ENCODE measurements at places on chromosomes 11 and 22.
A peak's percentile ranks its signal among the peaks of the same experiment; 100 is the strongest.

GRCh38 chr11:26974069-26974783 is 19.7 kb upstream of the FIBIN start:
- no peak for DNase-seq

DNA sequence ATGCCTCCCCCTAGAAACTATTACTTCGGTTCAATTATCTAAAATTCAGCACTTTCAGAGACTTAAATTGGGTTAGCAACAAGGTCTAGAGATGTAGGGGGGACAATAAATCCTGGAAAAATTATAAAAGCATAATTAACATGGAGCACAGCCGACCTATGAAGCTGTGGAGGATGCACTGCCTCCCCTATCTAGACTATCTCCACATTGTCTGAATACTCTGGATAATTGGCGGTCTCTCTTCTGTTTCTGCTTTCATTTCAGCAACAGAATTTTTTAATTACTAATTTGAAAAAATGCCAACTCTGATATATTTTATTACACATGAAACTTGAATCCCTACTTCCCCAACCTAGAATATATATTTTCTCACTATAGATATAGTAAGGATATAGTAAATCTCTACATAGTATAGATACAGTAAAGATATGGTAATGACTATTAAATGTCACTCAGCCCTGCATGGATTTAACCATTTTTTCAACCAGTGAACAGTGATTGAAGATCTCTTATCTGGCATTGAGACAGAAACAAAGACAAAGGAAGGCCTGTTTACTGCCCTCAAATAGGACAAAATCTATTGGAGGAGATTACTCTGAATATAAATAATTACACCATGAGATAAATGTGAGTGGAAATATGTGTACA is 157.6 kb downstream of the BLID start:
- DNase-seq: no peak

DNA sequence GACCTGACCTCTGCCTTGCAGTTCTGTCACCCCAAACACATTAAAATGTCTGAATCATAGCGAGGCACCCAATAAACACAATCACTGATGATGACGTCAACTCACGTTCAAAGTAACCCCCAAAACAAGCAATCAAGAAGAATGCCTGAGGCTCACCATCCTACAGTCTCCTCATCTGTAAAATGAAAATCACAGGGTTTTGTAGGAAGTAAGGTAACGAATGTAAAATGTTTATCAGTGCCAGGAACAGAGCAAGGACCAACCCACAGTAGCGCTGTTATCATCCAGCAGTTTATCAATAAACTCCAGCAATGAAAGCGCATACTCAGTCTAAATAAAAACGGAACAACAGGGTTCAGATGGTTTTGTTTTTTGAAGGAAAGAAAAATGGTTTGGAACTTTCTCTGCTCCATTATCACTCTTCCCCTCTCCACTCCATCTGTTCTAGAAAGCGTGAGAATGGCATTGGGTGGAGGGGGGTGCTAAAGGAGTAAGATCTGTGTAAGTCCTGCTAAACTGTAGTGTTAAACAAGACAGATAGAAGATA is 110.5 kb downstream of the MICAL3 start:
- DNase-seq: no peak

GRCh38 chr11:113072237-113072858 is 111.1 kb downstream of the NCAM1 start:
- DNase-seq: no peak

DNA sequence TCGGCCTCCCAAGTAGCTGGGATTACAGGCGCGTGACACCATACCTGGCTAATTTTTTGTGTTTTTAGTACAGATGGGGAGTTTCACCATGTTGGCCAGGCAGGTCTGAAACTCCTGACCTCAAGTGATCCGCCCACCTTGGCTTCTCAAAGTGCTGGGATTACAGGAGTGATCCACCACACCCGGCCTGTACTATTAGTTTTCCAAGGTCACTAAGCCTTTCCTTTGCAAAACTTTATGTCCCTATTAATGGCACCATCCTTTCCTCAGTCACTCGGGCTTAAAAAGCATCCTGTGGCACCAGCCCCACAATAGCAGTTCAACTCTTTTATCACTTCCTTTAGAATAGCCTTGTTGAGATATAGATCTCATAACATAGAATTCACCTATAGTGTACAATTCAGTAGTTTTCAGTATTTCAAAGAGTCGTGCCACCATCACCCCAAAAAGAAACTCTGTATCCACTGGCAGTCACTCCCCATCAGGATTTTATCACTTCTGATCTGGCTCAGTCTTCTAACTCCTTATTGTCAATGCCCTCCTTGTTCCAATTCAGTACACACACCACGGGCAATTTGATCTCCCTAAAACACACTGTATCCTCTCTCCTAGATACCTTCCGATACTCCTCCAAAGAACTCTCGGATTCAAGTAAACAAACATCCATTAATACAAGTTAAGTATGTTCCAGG is 921 bp upstream of the BCL2L13 start:
- no peak for DNase-seq

DNA sequence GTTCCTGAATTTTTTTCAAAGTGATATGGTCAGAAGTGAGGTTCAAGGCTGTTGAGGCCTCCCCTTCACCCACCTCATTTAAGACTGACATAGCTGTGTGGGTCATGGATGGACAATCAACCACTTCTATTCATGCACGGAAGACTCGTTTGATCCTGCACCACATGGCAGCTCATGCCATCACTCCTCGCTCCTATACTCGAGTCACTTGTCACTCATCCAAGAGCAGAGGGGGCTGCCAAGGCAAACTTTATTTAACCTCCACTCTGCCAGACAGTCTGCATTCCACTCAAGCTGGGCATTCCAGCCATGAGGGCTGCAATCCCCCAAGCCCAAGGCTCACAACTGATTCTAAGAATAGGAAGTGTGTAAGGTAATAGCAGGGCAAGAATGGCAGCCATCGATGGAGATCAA is 34.1 kb downstream of the SNX19 start:
- DNase-seq: no peak

GRCh38 chr22:41576877-41577276 is 12.8 kb downstream of the PMM1 start:
- no peak for DNase-seq

DNA sequence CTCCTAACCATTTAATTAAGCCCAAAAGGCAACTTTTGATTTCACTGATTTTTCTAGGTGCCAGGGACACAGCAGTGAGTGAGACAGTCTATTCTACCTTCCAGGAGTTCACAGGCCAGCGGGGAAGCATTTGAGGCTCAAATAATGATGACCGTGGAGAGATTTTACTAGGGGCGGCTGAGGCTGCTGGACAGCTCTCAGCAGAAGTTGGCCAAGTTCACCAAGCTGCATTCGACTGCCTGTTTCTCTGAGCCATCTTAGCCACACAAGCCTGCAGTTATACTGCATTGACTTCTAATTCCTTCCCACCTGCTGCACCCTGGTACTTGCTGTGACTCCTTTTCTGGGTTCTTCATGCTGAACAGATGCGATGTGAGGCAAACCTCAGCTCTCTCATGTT is 168.9 kb upstream of the TBCEL start:
- no peak for DNase-seq

DNA sequence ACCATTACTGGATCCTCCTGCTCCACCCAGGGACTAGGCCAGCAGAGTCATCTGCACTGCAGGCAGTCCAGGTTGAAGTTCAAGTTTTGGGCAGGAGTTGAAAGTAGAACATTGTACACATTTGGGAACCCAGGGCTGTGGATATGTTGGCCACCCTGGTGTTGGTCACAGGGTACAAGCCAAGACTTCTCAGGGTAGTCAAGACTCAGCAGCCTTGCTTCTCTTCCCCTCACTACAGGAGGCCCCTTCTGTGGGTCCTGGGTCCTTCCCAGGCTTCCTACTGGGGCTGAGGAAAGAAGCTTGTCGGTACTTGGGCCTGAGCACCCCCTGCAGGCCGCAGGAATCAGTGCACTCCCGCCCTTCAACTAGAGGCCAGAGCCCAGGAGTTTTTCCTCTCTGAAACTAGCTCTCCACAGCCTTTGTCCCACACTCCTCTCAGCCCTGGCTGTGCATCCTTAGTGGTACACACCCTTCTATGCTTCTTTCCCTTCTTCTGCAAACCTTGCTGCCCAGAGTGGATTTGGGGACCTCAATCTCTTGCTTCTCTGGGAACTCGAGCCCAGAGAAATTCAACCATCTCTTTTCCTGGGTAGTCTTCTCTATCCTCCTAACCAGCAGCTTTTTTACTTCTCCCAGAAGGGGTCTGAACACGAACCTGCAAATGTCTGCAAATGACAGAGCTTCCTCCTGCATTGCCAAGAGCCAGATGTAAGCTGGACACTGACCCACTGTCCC is 2.6 kb upstream of the HPX start:
- DNase-seq: peak; percentile 46

DNA sequence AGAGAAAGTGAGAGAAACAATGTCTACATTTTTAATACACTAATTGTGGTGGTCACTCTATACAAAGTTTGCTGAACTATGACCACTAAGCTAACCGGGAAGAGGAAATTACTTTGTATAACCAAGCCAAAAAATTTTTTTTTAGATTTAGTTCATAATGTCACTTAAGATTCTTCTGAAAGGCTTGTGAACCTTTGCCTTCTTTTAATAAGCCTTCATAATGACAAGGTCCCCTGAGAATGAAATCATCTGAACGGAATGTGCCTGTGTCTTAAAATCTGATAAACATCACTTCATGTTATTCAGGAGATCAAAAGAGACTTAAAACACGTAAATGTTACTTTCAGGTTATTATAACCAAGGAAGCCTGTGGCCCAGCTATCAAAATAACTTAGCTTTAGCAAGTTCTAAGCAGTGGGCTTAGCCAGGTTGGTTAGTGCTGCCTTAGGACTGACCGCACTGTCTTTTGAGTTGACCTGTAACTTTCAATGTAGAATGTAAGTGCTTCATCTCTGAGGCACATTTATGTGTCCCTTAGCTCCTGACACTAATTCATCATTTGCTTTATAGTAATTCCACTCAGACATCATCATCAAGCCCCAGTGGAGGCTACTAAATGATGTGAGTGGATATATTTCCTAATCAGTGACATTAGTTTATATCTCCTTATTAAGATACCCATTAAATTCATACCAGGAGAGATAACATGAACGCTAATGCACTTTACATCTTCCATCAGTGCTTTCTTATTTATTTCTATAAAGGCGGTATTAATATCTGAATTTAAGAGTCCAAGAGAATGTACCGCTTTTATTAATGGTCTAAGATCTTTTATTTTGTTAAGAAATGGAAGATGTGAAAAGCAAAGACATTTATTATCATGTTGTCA is 122.5 kb downstream of the WNT11 start:
- DNase-seq: no peak

DNA sequence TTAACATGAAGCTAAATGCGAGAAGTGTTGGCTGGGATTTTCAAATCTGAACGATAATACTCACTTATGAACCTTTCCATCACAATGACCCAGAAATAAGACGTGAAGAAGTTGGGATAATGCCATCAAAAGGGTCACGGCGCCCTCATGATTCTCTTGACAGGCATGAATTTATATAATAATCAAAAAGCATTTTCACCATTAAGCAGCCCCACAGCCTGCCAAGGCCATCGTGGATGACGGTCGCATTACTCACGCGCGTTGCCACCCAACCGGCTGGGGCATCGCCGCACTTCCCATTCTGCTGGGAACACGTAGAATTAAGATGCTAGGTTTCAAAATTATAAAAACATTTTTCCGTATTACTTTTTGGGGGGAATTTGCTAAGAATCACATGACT is 18.9 kb upstream of the GAL start:
- DNase-seq: no peak

GRCh38 chr22:25165785-25166184 is 33.9 kb upstream of the CRYBB3 start:
- no peak for DNase-seq

GRCh38 chr22:25013607-25014006 is 61.1 kb downstream of the KIAA1671 start:
- DNase-seq: no peak

DNA sequence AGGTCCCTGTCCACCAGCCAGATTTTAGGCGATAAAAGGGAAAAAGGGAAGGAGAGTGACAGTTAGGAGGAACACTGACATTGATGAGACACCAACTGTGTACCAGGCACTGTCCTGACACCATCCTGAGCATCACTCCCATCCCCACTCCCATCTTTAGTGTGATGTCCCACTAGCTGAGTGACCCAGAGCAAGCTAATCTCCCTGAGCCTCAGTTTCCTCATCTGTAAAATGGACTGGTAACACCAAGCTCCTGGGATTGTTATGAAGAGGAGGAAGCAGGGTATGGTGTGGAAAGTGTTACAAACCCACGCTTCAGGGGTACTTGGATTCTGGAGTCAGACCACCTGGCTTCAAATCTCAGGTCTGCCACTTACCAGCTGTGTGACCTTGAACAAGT is 8.5 kb upstream of the P2RY6 start:
- no peak for DNase-seq

GRCh38 chr11:129723146-129723760 is 92.4 kb upstream of the TMEM45B start:
- no peak for DNase-seq

DNA sequence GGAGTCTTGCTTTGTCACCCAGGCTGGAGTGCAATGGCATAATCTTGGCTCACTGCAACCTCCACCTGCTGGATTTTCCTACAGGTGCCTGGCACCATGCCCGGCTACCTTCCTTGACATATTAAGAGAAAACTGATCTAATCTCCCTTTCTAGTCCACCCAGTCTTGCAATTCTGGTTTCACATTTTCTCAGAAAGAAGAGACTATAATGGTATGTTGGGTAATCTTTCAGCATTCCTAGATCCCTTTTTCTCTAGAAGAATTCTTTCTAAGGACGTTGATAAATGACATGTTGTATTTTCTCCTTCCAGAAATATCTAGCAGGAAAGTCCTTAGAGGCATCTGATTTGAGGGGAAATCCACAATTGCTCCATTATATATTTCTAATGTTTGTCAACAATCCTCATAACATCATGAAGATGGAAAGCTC is 10.4 kb upstream of the HSPA8 start:
- no peak for DNase-seq

GRCh38 chr11:68988491-68988890 is 7.7 kb upstream of the MRGPRD start:
- DNase-seq: no peak

DNA sequence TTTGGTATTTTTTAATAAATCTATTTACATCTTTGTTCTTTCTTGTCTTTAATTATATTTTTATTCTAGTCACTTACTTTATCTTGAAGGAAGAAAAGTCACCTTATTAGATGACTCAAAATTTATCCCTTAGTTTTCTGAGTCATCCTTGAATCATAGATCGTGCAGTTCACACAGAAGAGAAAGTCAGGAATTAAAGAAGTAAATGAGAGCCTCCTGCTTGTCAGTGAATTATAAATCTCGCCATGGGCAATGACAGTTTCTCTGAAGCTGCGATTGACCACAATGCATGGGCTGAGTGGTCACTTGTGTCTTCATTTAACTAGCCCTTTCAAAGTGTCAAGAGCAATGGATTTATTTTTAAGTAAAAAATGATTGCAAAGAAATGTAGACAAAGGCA is 91.2 kb downstream of the LUZP2 start:
- no peak for DNase-seq
